Hepatocyte (in vitro differentiated cells): ENCODE measurements at places on chromosomes 2 and 18. TPM values are rescaled to one million over a fixed set of nuclear protein-coding genes. Genes with fewer than 3 reads are reported as not detected.

Gene BARD1
- 6.1 and 7.3 TPM in 2 replicates for polyA plus RNA-seq

Gene RAX
- polyA plus RNA-seq = not detected in 2 replicates

Gene RBFA
- 21.2 and 21.4 TPM in 2 replicates for polyA plus RNA-seq

Gene SCN7A
- 0.29 and 0.63 TPM in 2 replicates for polyA plus RNA-seq

Gene IL36A
- polyA plus RNA-seq = not detected in 2 replicates

Gene HRH4
- polyA plus RNA-seq = not detected in 2 replicates

Gene UGT1A8
- not detected in 2 replicates for polyA plus RNA-seq

Gene CD207
- 0.29 TPM in 1 of 2 replicates, not detected in the other for polyA plus RNA-seq

Gene QPCT
- 0.36 and 0.81 TPM in 2 replicates for polyA plus RNA-seq

Gene LYPD1
- 17.4 and 20.2 TPM in 2 replicates for polyA plus RNA-seq

Gene FBXO41
- polyA plus RNA-seq = 1.2 and 1.3 TPM in 2 replicates

Gene CPS1
- polyA plus RNA-seq = 145 and 239 TPM in 2 replicates

Gene GAL3ST2
- not detected in 2 replicates for polyA plus RNA-seq

Gene VWA3B
- polyA plus RNA-seq = 0.80 TPM in 1 of 2 replicates, not detected in the other

Gene GLI2
- 5.3 and 6.2 TPM in 2 replicates for polyA plus RNA-seq

Gene PLEK
- 0.72 and 0.92 TPM in 2 replicates for polyA plus RNA-seq

Gene CRYBA2
- polyA plus RNA-seq = not detected in 2 replicates

Gene MC5R
- not detected in 2 replicates for polyA plus RNA-seq

Gene C2orf66
- 0.47 TPM in 1 of 2 replicates, not detected in the other for polyA plus RNA-seq

Gene RAB17
- polyA plus RNA-seq = 89.6 and 99.1 TPM in 2 replicates

Gene CRYGC
- 1.3 TPM in 2 replicates for polyA plus RNA-seq

Gene APOB
- 123 and 184 TPM in 2 replicates for polyA plus RNA-seq

Gene ANTXR1
- polyA plus RNA-seq = 29.1 and 35.3 TPM in 2 replicates

Gene MORN2
- 20.3 and 26.4 TPM in 2 replicates for polyA plus RNA-seq

Gene OR6B3
- not detected in 2 replicates for polyA plus RNA-seq

Gene DNPEP
- 79.0 and 87.7 TPM in 2 replicates for polyA plus RNA-seq

Gene GPR75
- 0.07 TPM in 1 of 2 replicates, not detected in the other for polyA plus RNA-seq

Gene PIK3C3
- polyA plus RNA-seq = 24.9 and 28.9 TPM in 2 replicates
